ENCODE measurements at places on chromosomes 1 and 21.

DNA sequence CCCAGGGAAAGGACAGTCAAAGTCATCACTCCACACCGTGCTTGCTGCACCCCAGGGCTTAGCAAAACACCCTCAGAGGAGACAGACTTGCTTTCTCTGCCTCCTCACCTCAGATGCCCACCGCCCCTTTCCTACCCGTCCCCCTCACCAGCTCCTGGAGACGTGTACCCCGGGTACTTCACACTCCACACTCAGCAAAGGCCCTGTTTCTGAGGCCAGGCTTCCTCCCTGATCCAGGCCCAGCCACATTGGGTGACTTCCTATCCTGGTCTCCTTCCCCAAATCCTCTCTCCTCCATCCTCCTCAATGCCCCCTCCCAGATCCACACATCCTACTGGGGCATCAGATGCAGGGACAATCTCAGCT is 116.7 kb downstream of the DMRTB1 start:
- no peak for DNase-seq

DNA sequence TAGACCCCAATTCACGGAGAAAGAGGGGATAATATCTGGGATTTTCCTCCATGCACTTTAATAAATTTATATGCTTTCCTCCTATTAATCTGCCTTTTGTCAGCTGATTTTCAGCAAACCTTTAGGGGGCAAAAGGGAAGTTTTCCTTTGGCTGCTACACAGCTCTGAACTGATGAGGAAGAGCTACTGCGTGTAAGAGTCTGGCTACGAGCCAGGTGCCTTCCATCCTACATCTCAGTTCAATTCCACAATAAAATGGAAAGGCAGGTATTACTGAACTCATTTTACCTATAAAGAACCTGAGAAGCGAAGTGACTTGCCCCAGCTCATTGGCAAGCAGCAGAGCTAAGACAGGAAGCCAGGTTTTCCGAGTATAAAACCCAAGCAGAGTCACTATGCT is 28.3 kb upstream of the ZNF326 start:
- no peak for DNase-seq

GRCh38 chr1:168766568-168766967 is 37.6 kb upstream of the DPT start:
- DNase-seq: no peak

- no peak for DNase-seq
Observed at GRCh38 chr1:209095627-209096595, 487.6 kb upstream of the CAMK1G start.

DNA sequence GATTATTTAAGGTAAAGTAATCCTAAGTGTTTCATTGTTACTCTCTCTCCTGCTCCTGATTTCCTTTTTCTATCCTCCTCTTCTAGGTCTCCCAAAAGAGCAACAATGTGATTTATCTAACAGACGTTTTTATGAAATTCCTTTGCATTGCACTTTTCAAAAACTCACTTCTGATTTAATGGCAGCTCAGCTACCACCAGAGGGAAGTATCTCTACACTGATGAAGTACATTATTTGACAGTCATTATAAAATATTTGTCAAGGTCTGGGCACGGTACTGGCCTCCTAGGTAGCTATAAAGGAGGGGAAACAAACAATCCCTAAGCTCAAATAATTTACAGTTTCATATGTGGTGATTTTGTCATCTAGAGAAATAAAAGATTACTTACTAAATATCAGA is 15.6 kb downstream of the TMPRSS15 start:
- no peak for DNase-seq

GRCh38 chr1:176118985-176119384 is 88.1 kb downstream of the COP1 start:
- no peak for DNase-seq

GRCh38 chr1:231936983-231937775 is 310.6 kb downstream of the DISC1 start:
- no peak for DNase-seq

GRCh38 chr1:78490861-78491450 is at the start of gene PTGFR:
Gene PTGFR (plus strand): TSS chr1:78490974. CDS start chr1:78492744, 1,770 bp downstream.
- DNase-seq: no peak

- DNase-seq: no peak
Observed at GRCh38 chr1:84083307-84083706, 60.8 kb upstream of the PRKACB start.

DNA sequence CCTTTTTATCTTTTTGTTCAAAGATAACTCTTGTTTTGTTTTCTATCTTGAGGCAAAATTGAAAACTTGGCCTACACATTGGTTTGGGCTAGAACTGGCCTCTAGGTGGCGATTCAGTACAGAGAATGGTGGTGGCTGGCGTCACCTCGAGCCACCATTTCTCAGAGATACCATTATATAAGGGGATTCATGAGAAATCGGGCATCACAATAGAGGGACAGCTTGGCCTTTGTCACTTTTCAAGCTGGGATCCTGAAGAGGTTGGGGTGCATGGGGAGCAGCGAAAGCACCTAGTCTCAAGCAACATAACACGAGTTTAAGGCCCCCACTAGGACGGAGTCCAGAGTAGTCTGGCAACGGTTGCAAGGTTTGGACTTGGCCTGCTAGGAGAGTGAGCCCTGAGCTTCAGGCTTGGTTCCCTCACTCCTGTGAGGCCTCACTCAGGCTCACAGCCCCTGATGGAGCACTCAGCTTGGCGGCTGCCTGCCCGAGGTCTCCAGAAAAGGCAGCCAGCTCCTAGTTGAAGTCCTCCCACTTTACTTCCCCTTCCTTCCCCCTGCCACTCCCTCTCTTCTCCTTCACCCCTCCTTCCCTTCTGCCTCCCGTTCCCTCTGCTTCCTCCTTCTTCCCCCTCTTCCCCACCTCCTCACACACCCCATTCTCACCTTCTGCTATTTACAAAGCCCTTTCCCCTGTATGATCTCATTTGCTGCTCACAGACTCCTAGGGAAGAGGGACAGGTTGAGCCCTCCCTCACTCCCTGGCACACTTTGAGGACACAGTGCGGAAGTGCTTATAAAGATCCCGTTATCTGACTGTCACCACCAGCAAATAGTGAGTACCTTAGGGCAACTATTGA is 67.8 kb downstream of the LRIG2 start:
- peak; percentile 47 for DNase-seq

- DNase-seq: no peak
Observed at GRCh38 chr21:39564200-39564599, 48.5 kb upstream of the B3GALT5 start.

GRCh38 chr1:214360525-214361164 is 79.7 kb downstream of the SMYD2 start:
- DNase-seq: no peak

GRCh38 chr1:186798960-186799688 is 29.6 kb upstream of the PLA2G4A start:
- no peak for DNase-seq

Measured in HL-60 (cell line).